CD8-positive, alpha-beta memory T cell (primary cell): ENCODE measurements at places on chromosomes 2 and 18.

- no peak for DNase-seq
These were observed 190.1 kb downstream of the LNPK start for GRCh38 chr2:175811971-175812370.

DNA sequence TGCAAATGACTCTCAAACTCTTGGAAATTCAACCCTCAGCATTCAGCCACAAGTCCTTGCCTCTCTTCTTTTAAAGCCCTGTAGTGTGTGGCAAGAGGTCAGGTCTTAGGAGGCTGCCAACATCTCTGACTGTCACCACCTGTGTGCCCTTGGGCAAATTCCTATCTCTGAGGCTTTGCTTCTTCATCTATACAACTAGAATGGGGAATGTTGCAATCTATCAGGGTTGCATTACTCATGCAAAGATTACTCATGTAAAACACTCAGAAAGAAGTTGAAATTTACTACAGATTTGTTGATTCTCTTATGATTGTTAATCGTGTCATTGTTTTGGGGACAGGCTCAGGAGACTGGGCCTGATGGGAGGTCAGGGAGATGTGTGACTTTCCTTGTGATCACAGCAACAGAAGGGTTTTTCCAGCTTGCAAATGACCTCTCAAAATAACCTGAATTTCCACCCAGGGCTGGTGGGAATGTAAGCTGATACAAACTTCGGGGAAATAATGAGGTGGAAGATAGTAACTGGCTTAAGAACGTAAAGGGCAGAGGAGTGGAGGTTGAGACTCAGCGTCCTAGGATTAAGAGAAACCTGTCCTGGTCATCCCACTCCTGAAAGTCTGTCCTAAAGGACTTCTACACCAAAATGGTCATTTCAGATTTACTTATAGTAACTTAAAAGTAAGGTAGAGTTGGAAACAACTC, 32.1 kb upstream of the SIGLEC15 start:
- DNase-seq = no peak

- DNase-seq = no peak
These were observed 786.0 kb upstream of the ZEB2 start for GRCh38 chr2:145305889-145306288.

DNA sequence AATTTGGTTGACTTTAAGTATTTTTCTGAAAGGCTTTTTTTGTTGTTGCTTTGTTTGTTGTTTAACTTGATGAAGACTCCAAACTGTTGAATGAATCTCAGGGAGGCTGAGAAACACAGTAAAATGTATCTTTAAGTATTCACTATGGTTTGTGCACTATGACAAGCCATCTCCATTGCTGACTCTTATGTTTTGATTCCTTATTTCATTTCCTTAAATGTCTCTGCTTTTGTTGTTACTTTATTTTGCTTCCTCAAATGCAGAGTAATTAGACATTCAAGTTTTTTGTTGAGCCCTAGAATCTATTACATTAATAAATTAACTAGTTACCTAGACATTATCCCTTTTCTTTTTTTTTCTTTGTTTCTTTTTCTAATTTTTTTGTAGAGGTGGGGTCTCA, 46.3 kb upstream of the SLC39A10 start:
- DNase-seq = no peak

DNA sequence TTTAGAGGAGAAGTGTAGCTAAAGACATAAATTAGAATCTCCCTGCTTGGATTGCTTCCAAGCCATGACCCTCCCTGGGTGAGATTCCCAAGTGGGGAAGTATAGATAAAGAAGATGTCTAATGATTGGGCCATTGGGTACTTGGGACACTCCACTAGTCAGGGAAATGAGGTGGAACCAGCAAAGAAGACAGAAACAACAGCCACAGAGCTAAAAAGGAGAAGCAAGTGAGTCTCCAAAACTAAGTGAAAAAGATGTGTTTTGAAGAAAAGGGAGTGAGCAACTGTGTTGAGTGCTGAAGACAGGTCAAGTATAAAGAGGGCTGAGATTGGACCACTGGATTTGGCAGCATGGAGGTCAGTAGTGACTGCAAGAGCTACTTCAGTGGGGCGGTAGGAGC, 276.7 kb upstream of the STON1 start:
- no peak for DNase-seq
